Activated CD4-positive, alpha-beta T cell treated with anti-CD3 and anti-CD28 coated beads, Interleukin-2, amount 50 U/mL, for 16 hours (primary cell): ENCODE measurements at places on chromosomes 7 and 10.

DNA sequence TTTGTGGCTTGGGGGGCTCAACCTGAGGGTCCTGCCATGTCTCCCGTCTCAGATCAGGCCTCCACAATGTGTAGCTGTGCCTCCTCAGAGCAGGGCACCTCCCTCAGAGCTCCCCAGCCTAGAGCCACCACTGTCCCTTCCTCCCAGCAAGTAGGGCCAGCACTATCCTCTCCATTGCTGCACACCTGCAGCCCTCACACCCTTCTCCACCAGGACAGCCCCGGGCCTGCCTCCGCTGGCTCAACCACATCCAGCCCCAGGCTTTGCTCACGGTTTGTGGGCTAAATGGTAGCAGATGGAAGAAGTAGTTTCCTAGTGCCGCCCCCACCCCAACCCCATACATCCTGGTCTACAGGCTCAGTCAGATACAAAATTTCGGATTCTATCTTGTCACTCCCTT lies 10.1 kb downstream of the NFKB2 start:
- no peak for DNase-seq

- DNase-seq = no peak
Measured at GRCh38 chr10:71795248-71795647, 21.9 kb upstream of the VSIR start.

GRCh38 chr10:132345345-132345744 lies 13.4 kb downstream of the LRRC27 start:
- DNase-seq = no peak

DNA sequence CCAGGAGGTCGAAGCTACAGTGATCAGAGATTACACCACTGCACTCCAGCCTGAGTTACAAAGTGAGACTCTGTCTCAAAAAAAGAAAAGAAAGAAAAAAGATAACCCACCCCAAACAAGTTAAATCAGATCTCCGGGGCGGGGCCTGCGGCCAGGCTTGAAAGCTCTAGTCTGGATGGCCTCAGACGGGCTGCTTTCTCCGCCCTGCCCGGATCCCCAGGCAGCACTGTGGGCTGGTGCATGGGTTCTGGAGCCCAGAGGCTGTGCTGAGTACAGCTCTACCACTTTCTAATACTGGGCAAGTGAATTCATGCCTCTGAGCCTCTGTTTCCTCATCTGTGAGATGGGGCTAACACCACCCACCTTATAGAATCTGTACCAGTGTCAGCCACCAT lies 83.7 kb downstream of the ZMIZ1 start:
- DNase-seq = no peak

DNA sequence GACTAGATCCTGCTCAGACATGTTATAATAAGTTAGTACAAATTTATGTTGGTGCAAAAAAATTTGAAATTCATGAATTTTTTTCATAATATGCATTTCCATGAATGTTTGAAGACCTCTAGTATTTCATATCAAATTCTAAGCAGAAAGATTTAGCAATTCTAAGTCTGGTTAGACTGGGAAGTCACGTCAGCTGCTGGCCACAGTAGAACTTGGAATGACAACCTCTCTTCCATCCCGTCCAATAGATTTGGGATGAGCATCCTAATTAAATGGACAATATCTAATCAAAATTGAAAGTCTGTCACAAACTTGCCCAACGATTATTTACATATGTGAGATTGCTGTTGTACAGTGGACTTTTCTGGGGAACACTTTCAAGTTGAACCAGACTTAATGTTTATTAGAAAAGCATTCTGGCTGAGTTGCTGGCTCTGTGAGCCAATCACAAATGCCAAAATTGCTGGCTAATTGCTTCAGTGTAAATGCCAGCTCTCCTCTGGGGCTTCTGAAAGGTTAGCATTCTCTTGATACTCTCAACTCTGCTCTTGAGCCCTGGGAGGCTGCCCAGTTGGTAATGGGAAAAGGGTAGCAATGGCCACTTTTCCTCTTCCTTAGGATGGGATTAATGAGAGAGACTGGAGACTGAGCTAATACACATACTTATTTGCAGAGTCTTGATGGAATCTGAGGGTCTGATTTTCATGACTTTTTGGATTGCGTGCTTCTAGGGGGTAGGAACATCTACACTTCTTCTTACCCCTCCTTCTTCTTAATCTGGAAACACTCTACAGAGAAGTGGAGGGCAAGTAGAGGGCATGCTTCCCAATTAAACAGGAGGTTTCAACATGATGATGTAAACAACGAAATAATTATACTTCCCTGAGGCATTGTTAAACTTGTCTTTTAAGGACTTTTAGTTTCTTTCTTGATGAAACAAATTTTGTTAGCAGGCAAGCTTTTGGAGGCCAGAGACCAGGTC lies 253.5 kb downstream of the BAMBI start:
- no peak for DNase-seq
